Lung microvascular endothelial cell (primary cell): ENCODE measurements at places on chromosomes 5 and 9. TPM values are rescaled to one million over a fixed set of nuclear protein-coding genes. Genes with fewer than 3 reads are reported as not detected.

REEP2 gene
- 0.40 and 1.1 TPM in 2 replicates for total RNA-seq

ACOT12 gene
- total RNA-seq: not detected in 2 replicates

LRRC19 gene
- not detected in 2 replicates for total RNA-seq

- DNase-seq: no peak
These were observed 946 bp downstream of the ADCY2 start for GRCh38 chr5:7396713-7397454.

DNA sequence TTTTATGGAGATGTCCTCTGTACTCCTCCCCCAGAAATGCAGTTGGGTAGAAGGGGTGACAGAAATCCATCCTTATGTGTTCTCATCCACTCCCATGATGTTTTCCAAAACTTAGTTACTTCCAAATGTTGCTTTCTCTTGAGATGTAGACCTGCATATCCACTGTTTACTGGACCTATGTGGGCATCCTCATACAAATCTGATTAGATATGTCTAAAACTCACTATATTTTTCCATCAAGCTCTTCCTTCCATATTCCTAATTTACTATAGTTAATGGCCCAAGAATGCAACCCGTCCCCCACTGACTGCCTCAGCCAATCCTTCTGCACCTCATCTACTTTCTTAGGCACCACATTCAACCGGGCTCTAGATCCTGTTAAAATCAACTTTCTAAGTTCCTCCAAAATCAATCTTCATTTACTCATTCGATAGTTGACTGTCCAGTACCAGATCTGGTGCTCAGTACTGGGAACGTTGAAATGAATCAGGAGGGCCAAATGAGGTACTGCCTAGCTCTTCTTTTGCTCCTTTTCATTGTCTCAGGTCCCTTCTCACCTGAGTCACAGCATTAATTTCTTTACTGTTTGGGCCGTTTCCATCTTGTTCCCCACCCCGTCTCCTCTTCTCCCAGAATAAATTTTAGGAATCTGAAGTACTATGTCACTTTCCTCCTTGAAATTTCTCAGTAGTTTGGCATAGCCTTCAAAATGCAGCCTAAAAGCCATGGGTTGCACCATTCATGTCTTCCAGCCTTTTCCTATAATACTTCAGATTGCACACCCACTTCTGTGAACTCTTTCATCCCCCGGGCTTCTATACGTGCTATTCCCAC, 7.9 kb downstream of the PLK2 start:
- peak; percentile 40 for DNase-seq

GRCh38 chr9:89686126-89686525, 81.3 kb downstream of the GADD45G start:
- DNase-seq: no peak

FOXD4L5 gene
- not detected in 2 replicates for total RNA-seq

- DNase-seq: peak; percentile 27
These were observed 54.6 kb upstream of the S1PR3 start for GRCh38 chr9:88936668-88937067.

ALDH1A1 gene
- 1,079 and 3,265 TPM in 2 replicates for total RNA-seq

- DNase-seq: peak; percentile 90
These were observed 14.3 kb downstream of the CD180 start for GRCh38 chr5:67182301-67182790.

DNA sequence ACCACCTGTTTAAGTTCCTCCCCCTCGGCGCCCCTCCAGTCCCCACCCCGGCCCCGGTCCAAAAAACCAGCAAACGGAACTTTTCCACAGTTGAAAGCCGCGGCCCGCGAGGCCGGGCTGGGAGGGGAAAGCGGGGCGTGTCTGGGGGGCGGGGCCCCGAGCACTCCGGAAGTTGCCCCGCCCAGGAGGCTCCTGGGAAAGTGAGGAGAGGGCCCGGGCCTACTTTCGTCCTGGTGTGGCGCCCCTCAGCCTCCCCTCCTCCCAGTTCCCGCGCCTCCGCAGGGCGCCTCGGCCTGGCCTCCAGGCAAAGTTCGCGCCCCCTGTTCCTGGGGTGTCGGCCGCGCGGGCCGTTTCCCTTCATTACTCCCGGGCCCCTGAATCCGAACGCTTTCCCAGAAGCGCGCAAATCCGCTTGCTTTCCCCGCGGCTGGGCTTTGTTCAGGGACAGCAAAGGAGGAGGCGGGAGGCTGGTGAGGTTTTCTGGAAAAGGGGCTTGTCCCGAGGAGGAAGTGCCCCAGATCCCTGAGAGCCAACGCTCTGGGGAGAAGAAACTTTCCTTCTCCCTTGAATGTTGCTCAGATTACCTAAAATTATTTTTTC, 4.5 kb upstream of the DMRT3 start:
- no peak for DNase-seq

DNA sequence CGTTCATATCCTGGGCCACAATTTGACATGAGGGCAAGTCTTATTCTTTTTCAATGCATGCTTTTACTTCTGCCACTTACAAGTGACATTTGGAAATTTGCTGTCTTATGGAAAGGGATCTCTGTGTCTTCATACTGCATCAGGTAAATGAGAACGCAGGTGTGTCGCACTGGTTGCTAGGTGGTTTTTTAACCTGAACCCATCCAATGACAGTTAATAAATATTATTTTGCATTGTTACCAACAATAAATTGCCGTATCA, 1.1 kb downstream of the ADAMTS16 start:
- no peak for DNase-seq

PCDHB13 gene
- 0.87 and 2.6 TPM in 2 replicates for total RNA-seq

DNA sequence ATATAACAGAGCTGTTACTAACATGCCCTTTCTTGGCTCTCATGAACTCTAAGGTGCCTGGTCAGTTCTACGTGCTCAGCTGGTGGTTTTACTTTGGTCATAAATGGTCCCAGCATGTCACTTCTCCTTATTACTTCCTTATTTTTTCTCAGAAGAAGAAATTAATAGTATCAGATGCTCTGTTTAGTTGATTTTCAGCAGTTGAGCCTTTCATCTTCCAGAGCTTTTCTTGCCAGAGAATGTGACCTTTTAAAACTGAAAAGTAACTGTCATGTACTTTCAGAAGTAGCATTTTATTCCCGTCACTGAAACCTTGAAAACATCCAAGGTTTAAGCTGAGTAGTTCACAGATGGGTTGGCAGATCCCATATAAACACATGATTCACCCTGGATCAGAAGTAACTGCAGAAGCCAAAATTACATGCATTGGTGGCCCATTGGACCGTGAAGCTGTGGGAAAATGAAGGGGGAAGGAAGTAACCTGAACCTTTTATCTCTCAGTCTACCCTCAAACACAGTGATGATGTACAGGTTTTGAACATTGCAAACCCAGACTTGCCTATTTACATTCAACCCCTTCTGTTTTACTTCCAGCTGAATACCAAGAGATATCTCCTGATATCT, 50.5 kb downstream of the HACD4 start:
- DNase-seq: peak; percentile 12

- DNase-seq: no peak
These were observed 545.8 kb downstream of the CSNK1G3 start for GRCh38 chr5:124057724-124058231.

DNA sequence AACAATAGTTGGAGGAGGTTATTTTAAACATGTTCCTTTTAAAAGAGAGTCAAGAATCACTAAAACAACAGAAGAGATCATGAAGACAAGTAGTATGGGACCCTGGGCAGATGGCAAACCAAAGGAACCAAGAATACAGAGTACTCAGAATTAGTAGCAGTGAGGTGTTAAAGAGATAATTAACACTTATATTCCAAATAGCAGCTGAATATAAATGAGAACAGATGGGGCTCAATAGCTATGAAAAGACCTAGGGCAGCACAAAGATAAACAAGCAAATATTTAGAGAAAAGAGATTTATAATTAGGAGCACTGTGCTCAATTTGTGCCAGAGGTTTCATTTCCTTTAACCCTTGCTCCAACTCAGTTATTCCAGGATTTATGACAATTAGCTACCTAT, 159.1 kb downstream of the FAM114A2 start:
- no peak for DNase-seq

GRCh38 chr5:174567506-174568141, 156.8 kb upstream of the MSX2 start:
- DNase-seq: no peak

DNA sequence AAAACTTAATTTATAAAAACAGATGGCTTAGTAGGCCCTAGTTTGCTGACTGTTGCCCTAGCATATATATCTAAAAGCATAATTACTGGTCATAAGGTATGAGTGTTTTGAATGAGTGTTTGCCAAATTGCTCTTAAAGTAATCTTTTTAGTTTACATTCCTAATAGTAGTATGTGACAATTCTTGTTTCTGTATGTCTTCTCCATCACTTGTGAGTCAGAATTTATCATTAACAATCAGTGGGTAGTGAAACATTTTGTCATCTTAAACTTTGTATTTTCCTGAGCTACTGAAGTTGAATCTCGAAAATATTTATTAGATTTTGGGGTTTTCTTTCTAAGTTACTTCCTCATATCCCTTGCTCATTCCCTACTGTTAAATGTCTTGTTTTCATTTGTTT, 49.6 kb downstream of the APC start:
- DNase-seq: no peak

- no peak for DNase-seq
These were observed 34.9 kb upstream of the RPS23 start for GRCh38 chr5:82313016-82313415.

DNA sequence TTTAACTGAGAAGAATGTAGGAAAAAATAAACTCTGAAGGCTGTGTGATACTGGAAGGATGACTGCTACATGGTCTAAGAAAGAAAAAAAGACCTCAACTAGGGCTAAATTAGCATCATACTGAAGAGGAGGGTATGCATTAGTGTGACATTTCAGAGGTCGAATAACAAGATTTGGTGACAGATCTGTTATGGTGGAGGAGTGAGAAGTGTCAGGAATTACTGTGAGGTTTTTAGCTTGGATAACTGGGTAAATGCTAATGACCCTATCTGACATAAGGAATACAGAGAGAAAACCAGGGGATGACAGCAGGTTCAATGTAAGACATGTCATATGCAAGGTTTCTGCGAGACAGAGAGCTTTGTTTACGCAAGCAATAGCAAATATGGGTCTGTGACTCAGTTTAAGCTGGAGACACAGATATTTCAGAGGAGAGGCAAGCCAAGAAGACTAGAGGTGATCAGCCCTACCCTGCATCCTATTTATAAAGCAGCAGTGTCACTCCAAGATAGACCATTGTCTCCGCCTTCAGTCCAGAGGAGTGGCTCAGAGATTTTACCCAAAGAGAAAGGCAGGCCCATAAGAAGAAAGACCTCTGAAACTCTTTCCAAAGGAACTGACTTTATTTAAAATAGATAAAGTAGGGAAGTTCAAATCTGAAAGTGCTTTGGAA, 44.3 kb downstream of the FBN2 start:
- no peak for DNase-seq

DNA sequence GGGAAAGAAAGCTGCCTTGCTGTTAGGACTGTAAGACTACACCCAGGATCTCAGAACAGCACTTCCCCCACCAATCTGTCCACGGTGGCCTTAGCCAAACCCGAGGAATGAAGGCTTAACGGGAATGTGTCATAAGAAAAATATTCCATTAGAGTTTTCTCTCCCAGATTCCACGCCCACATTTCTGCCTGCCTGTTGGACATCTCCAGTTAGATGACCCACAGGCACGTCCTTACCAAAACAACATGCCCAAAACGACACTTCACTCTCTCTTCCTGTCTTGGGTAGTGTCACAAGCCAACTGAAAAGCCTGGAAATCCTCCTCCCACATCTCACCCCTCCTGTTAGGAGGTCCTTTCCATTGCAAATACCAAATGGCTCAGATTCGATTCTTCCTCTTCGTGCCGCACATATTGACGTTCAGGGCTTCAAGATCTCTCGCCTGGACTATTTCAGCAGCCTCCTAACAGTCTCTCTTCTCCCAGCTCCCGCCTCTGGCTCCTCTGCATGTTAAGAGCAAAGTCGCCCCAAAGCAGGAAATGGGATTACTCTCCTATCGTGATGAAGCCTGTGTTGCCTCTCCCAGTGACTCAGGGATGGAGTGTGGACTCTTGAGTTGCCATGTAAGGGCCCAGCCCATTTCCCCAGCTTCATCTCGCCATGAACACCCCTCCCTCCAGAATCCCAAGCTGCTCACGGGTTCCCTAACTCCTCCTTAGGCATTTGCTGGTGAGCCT, 159.3 kb downstream of the NR3C1 start:
- DNase-seq: peak; percentile 84

GRCh38 chr5:14208071-14209021, 65.2 kb downstream of the TRIO start:
- peak; percentile 93 for DNase-seq

DNA sequence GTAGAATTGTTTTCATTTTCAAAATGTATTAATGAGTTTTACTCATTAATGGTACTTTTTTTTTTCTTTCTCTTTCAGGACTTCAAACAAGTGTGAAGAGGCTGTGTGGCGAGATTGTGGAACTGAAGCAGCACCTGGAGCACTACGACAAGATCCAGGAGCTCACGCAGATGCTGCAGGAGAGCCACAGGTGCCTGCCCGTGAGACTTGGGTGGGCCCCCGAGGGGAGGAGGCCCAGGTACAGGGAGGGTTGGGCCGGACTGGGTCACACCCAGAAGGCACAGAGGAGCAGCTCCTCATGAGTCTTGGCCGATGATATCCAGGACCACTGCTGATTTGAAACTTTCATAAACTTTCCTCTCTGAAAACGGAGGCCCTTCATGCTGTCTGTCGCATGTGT, 35.6 kb downstream of the CEP72 start:
- no peak for DNase-seq

DNA sequence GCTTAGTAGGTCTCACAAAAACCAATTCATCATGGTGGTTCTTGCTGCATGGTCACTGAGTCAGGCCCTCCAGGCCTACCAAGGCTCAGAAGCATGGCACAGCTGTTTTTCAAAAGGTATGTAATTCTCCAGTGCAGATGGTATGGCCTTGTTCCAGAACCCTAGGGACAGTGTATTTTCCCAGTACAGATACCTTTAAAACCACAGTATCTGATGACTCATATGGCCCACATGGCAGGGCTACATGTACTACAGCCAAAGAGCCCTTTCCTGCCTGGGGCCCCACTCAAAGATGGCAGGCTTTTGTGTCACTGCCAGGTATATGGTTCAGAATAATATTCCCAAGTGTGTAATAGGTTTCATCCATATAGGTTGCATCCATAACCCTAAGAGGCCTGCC, 16.5 kb downstream of the CSF2 start:
- peak; percentile 67 for DNase-seq

GRCh38 chr9:134551644-134552348, 89.8 kb upstream of the COL5A1 start:
- peak; percentile 14 for DNase-seq

OLFM1 gene
- 2.4 and 15.3 TPM in 2 replicates for total RNA-seq

NRG2 gene
- 0.20 and 0.44 TPM in 2 replicates for total RNA-seq

- DNase-seq: no peak
These were observed 18.5 kb upstream of the EXOC3 start for GRCh38 chr5:424301-425110.

GRCh38 chr9:83070261-83070660, 7.3 kb upstream of the RASEF start:
- no peak for DNase-seq

NDUFA8 gene
- total RNA-seq: 34.0 and 34.5 TPM in 2 replicates

HRH2 gene
- not detected in 2 replicates for total RNA-seq

- DNase-seq: no peak
These were observed 6.2 kb downstream of the TENT4A start for GRCh38 chr5:6719417-6719816.

GPR151 gene
- total RNA-seq: not detected in 2 replicates
